ENCODE measurements at places on chromosomes 7 and 10.
A peak's percentile ranks its signal among the peaks of the same experiment; 100 is the strongest.

DNA sequence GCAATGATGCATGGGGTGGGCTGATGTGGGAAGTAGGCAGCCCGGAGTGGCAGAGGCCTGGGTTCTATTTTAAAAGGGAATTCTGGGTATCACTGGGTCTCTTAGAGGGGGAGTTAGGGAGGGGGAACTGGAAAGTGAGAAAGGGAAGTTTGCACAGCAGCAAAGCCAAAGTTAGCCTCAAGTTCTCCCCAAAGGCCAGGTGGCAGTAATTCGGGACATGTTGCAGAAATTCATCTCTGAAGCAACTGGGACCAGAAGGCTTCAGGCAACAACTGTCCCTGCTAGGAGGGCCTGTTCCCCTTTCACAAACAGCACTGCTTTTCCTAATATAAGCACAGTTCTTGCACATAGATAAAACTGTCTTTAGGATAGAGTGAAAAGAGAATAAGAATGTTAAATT lies 67.4 kb downstream of the NOD1 start:
- no peak for DNase-seq

- no peak for DNase-seq
Observed at GRCh38 chr10:30915146-30915545, 116.5 kb downstream of the ZNF438 start.

DNA sequence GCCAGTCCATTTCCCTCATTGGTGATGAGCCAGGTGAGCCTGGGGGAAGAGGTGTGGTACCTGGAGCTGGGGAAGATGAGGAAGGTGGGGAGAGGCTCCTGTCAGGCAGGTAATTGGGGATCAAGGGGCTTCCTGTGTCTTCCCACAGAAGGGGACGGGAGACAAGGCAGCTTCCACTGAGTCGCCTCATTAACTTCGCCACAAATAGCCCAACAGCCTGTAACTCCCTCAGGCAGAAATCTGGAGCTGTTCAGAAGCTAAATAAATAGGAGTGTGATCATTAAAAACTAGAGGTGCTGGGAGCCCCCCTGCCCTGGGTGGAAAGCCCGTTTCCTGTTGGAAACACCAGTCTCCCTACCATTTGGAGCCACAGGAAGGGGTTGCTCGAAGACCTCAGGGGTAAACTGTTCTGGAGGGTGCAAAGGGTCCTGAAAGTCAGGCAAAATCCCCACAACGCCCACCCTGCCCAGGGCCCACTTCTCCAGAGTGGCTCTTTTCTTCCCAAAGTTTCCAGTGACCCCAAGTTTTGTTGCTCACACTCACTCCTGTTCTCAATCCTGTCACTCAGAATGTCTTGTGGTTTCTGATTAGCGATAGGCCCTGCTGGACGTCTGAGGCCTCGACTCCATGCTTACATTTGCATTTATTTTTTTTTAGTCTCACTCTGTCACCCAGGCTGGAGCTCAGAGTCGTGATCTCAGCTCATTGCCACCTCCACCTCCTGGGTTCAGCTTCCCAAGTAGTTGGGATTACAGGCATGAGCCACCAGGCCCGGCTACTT lies 25.7 kb downstream of the UNC5B start:
- no peak for DNase-seq

DNA sequence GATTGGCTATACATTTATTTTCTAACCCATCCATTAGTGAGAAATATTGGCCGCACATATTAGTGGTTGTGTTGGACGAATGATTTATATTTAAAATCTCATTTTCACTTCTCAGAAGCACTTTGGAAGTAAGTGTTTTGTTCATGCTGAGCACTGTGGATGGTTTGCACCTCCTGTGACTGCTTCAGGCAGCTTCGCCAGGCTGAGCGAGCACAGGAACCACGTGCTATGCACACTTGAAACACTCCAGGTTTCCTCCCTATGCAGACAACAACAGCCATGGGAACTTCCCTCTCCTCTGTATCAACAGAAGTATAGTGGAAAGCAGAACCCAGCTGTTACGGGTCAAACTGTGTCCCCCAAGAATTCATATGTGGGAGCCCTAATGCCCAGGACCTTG lies 67.3 kb upstream of the WDR11 start:
- DNase-seq = no peak

DNA sequence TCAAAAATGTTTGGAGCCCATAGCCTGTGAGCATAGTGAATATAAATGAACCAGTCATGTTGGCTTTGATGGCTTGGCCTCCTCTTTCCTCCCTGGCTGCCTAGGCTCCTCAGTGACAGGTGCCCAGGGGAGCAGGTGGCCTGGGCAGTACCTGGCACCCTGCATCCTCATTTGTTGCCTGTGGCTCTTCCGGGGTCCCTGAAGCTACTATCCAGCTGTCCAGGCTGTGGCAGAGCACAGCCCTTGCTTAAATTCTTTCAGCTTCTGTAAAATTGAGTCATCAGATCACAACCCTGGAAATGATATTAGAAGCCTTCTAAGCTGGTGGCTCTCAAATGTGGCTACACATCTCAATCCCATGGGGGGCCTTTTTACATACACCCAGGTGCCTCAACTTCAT lies 525.4 kb downstream of the GALNT17 start:
- DNase-seq = no peak

GRCh38 chr7:56686276-56686859 lies 445.9 kb downstream of the ZNF479 start:
- DNase-seq = no peak

DNA sequence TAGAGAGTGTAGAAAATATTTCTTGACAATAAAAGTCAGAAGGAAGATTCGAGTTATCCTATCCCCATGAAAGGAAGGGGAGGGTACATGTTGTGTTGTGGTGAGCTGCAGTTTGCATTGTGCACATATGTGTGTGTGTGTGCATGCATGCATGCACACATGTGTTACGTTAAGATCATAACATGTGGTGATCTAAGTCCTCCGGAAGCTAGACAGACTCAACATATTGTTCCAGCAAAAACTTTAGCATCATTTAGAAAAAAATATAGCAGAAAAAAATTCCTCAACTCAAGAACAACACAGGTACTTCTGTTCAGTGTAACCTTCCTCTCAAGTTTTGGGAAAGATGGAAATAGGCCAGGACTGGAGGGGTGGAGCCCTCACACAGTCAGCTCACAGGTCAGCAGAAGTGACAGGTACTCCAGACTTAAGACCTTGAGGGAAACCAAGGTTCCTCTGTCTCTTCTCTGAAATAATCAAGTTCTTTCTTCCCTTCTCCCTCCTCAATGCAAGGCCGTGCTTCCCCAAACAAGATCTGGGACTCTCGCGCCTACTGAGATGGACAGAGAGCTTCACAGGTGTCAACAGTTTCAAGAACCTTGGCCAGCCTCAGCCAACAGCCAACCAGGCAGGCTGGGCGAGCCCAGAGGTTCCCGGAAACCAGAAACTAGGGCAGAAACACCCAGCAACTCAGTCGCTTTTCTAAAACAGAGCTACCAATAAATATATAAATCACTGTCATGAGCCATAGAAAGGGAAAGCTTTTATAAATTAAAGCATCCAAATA lies 205.2 kb downstream of the FAM107B start:
- no peak for DNase-seq

- no peak for DNase-seq
Observed at GRCh38 chr10:1241973-1242935, 186.1 kb downstream of the WDR37 start.

- no peak for DNase-seq
Observed at GRCh38 chr10:22229802-22230157, 12.0 kb upstream of the EBLN1 start.

GRCh38 chr10:130422366-130423324 lies 286.5 kb downstream of the GLRX3 start:
- DNase-seq = no peak

DNA sequence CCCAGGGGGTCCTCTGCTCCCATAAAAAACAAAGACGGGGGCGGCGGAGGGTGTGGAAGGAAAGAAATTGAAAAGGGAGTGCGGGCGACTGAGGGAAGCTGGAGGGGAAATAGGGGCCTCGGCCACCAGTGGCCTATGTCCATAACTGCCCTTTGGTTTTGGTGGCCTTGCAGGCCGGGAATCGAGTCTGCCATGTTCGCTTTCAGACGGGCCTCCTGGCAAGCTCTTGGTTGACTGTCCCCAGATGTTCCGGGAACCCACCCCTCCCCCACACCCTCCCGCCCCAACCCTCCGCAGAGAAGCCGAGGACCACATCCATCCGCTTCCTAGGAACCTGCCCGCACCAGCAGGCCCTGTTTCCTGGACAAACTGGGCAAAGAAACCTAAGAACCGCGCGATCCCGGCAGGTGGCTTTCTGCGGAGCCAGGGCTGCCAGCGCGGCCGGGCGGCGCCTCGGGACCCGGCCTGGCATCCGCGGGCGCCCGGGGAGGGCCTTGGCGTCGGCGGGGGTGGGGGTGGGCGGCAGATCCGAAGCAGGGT lies 20.0 kb upstream of the GATA3 start:
- no peak for DNase-seq

DNA sequence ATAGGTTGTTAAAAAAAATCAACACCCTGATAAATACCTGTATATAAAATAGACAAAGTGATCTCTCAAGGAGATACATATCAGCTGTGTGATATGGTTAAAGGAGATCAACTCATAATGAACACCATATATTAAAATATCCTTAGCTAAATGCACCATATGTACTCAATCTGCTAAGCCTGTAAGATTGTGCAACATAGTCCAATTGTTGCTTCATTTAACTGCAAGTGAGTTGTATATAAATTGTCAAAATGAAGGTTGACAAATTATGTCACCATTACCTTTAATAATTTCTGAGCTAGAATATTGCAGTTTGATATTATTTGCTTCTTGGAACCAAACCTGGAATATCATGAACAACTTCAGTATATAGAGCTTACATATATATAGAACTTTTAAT lies 283.7 kb downstream of the MALRD1 start:
- no peak for DNase-seq

GRCh38 chr7:14341200-14341775 lies 351.8 kb upstream of the ETV1 start:
- no peak for DNase-seq

- peak; percentile 6 for DNase-seq
Observed at GRCh38 chr10:58152673-58153263, 114.9 kb downstream of the IPMK start.

DNA sequence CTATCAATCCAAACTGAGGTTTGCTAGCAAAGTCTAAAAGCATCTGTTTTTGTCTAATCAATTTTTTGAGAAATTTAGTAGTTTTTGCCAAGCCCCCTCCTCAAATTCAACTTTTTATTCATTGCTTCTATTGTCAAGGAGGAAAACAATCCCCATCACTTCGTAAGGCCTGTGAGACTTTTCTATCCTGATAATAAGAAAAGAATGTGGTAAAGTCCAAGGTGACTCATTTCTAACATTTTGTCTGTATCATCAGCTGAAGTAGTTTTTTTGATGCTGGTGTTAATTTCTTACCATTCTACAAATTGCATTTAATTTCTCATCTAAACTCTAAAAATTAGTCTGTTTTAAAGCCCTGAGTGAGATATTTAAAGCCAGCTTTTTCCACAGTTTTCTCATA lies 11.7 kb downstream of the ANK3 start:
- no peak for DNase-seq

- no peak for DNase-seq
Observed at GRCh38 chr7:117640465-117640864, 160.6 kb downstream of the CFTR start.

DNA sequence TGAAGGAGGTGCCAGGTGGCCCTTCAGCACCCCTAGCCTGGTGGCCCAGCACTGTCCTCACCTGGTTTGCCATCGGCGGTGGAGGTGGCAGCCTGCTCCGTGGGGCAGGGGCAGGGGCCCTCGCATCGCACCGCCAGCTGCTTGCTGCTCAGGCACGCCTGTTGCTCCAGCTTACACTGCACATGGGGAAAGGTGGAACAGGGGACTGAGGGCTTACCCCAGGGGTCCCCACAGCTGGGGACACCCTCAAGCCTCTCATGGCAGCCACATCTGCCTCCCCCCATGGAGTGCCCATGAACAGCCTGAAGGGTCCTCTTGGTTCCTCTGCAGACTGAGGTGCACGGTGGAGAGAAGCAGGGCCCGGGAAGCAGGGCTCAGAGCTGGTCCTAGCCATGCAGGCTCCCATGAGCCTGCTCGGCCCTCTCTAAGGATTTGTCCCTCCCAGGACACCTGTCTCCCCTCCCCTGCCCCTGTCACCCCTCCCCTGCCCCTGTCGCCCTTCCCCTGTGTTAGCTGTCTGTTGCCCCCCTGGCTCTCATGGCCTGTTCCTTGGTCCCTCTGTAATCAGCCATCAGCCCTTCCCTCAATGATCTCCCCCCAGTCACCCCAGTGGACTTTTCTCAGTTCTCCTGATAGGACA lies 20.1 kb downstream of the SPOCK2 start:
- DNase-seq = no peak

DNA sequence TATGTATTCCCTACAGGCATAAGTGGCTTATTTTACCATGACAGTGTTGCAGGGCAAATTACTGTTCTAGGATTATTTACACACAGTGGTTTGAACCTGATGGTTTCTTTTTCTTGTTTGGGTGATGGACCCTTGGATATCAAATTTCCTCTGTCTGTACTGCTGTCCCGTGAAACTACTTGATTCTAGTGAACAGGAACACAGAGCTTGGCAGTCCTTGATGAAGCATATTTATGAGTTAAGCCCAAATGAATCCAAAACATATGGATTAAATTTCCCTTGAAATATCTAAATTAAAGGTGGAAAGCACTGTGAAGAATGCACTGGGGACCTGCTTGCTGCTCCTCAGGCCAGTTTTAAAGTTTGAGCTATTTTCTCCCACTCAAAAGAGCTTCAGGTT lies 635.3 kb downstream of the INHBA start:
- no peak for DNase-seq

DNA sequence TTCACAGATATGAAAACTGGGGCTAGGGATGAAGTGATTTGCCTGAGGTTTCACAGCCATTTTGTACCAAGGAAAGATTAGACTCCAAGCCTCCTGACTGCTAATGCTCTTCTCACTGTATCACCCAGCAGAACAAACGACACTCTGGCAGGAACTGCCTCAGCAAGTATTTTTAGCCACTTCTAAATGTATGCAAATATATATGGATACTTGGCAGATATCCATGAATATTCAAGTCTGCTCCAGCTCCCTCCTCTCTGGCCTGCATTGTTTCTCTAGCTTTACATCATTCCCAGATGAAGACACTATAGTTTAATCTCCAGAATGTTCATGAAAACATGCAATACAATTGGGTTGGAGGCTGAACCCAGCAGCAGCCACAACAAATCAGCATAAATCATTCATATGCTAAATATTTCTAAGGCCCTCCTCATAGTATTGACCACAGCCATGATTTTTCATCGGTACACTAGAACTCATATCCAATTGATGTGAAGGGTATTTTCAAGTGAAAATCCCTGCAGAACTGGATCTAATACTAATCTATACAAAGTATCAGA lies 65.5 kb downstream of the HPSE2 start:
- no peak for DNase-seq

GRCh38 chr7:80883154-80884025 lies 35.5 kb downstream of the SEMA3C start:
- DNase-seq = no peak

- no peak for DNase-seq
Observed at GRCh38 chr10:5560817-5561703, 36.3 kb downstream of the CALML3 start.

GRCh38 chr7:152052771-152053170 lies 27.3 kb downstream of the GALNT11 start:
- no peak for DNase-seq

DNA sequence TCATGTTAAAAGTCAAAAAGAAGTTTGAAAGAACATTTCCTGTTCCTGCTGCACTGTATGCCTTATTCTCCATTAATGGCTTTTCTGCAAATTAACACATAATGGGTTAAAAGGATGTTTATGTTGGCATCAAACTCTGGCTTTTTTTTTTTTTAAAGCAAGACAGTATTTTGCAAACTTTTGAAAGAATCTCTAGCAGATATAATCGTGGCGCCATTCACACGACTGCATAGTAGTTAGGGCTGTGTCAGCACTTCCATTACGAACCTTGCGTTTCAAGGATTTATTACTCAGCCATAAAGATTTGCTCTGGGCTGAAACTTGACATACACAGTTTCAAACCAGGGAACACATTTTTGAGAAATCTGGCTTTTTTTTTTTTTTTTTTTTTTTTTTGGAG lies 207.8 kb downstream of the DYNC1I1 start:
- DNase-seq = no peak
